ENCODE measurements at places on chromosomes 6 and 20.

DNA sequence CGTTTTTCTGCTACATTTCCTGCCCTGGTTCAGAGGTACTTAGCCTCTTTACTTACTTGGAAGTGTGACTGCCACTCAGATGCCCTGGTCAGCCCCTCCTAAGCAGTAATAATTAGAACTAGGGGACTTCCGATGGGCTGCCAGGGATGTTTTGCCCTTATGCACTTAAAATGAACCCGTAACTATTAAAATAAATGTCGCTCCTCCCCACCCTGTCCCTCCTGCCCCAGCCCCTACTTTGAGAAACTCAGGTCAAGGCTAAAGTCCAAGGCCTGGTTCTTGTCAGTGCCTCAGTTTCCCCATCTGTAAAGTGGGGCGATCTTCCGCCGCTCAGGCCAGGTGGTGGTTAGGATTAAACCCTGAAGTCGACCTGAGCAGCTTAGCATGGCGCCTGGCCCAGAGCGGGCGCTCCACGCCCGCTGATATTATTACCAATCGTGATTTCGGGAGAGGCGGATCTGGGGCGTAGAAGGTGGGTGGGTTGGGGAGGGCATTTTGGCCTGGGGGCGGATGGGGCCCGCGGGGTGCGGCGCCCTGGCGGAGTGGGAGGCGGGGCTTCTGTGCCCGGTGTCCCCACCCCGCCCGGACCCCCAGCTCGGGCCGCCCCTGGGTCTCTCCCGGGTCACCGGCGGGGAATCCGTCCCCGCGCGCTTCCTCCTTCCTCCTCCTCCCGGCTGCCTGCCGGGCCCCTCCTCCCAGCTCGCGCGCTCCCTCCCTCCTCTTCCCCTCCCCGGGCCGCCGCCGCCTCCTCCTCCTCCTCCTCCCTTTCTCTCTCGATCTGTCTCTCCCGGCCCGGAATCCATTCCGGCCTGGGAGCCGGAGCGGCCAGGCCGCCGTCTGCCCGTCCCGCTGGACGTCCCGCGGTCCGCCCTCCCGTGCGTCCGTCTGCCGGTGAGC is at the start of gene SRC:
SRC (plus strand) TSS at position 802 of the 897 bp plus-strand sequence. CDS start 38,014 bp downstream, outside the sequence.
- no peak for DNase-seq

GRCh38 chr20:59636766-59637370 is 32.5 kb downstream of the PHACTR3 start:
- no peak for DNase-seq

DNA sequence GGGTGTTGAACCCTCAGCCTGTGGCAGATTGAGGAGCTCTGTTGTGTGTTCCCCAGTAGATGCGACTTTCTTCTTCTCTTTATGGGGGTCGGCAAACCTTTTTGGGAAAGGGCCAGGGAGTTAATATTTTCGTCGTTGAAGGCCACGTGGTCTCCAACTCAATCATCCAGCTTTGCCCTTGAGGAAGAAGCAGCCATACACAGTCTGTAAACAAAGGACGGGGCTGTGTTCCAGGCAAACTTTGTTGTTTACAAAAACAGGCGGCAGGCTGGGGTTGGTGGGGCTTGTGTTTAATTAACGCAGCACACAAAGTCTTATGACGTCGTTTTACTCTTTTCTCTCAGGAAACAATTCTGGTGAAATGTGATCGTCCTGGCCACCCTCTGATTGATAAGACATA is 20.2 kb downstream of the KIF25 start:
- no peak for DNase-seq

- DNase-seq, result no peak
These were observed 614.2 kb downstream of the TENT5A start for GRCh38 chr6:81138236-81138635.

DNA sequence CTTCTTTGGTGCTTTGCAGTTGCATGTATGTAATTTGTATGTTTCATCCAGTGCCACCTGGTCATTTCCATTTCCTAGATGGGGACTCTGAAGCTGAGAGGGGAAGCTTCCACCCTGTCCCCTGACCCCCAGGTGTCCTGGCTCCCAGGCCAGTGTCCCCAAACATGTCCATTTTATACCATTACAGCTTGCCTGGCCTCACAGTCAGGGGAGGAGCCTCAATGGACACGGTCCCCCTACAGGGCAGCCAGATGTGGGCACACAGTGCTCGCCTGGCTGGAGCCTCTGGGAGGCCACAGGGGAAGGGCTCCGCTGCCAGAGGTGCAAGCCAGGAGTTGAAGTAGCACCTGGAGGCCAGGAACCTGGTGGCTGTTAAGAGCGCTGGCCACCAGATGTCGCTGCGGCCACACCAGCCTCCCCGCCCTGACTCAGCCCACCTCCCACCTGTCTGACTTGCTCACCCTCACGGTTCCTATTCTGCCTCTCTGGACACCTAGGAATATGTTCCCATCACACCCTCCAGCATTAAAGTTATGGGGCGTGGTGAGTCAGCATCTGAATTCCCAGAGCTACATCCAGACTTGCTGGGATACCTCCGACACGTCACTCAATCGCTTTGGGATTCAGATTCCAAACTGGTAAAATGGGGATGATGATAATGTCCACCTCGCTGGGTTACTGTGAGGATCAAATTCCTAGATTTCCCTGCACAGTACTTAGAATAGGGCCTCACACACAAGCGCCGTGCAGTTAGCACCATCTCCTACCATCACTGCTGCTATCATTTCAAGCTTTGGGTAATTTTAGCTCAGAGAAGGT is 107.4 kb downstream of the SULF2 start:
- DNase-seq, result peak; percentile 32

GRCh38 chr20:18395544-18395943 is 71.3 kb downstream of the DZANK1 start:
- no peak for DNase-seq

GRCh38 chr20:14055127-14055742 is 59.9 kb downstream of the MACROD2 start:
- no peak for DNase-seq

GRCh38 chr6:37477656-37478435 is 21.8 kb downstream of the CCDC167 start:
- DNase-seq, result no peak
